Stimulated activated CD8-positive, alpha-beta memory T cell treated with anti-CD3 and anti-CD28 coated beads, Interleukin-7, amount 100 ng/mL, for 4 hours (primary cell): ENCODE measurements at places on chromosomes 5 and 9.
A peak's percentile ranks its signal among the peaks of the same experiment; 100 is the strongest.

DNA sequence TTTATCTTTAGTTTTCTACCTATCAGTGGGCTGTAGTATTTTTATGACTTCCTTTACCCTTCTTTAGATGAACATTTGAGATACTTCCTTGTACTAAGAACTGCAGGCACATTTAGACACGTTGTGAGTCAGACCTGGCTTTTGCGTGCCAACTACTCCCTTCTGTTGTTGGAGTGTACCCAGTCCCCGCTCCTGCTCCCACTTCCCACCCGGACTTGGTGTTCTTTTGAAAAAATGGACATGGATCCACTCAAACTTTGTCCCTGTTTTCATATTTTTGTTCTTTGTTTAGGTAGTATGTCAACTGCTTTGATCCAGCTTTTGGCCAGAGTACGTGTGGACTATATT, 60.7 kb downstream of the PARP8 start:
- peak; percentile 15 for DNase-seq

- no peak for DNase-seq
These were observed 18.6 kb downstream of the EQTN start for GRCh38 chr9:27278374-27278773.

GRCh38 chr5:76062502-76063041, 20.6 kb upstream of the SV2C start:
- no peak for DNase-seq

- no peak for DNase-seq
These were observed 254.3 kb downstream of the ZSWIM6 start for GRCh38 chr5:61586096-61587084.

DNA sequence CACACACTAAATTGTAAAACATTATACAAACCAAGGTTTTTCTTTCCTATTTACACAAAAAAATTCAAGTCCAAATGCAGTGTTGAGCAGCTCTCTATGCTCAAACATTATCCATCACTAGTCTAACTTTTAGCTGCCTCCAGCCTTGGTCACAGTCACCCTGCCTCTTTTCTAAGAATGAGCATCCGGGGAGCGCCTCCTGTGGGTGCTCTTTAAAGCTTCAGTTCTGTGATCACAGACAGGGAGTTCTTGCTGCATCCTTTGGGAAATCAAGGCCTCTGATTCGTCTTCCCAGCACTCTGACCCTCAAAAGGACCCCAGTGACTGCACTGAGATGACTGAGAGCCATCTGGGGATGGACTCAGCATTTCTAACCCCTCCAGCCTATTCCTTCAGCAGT, 289.6 kb downstream of the SEC61B start:
- DNase-seq: no peak
